Cerebellar nuclear complex (tissue), 1 donor: ENCODE measurements at places on chromosomes 1 and 21.

GRCh38 chr1:106554294-106554693 is 502.2 kb upstream of the PRMT6 start:
- DNase-seq = no peak

- DNase-seq = no peak
Observed at GRCh38 chr1:201356236-201356635, 21.2 kb downstream of the TNNT2 start.

DNA sequence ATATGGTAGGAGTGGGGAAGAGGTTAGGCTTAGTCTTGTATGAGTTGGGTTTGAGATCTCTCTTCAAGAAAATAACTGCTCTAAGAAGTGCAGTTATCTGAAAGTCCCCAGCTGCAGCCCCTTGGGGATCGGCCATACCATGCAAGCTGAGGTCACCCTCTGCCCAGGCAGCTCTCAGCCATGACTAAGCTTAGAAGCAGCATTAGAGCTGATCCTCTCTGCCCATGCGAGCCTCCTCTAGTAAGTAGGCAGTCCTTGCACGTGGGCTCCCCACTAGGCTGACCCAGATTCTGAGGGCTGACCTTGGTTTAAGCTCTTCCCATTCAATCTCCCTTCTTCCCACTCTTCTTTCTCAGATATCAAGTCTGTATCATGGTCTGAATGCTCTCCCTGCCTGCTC is 121.0 kb upstream of the UBE2U start:
- DNase-seq = no peak

GRCh38 chr1:180310095-180310494 is 80.0 kb downstream of the LHX4 start:
- DNase-seq = no peak

GRCh38 chr1:239810061-239810481 is 281.6 kb upstream of the FMN2 start:
- no peak for DNase-seq
